SJSA1 (cell line): ENCODE measurements at places on chromosomes 3 and 15. TPM values are rescaled to one million over a fixed set of nuclear protein-coding genes. Genes with fewer than 3 reads are reported as not detected.

DNA sequence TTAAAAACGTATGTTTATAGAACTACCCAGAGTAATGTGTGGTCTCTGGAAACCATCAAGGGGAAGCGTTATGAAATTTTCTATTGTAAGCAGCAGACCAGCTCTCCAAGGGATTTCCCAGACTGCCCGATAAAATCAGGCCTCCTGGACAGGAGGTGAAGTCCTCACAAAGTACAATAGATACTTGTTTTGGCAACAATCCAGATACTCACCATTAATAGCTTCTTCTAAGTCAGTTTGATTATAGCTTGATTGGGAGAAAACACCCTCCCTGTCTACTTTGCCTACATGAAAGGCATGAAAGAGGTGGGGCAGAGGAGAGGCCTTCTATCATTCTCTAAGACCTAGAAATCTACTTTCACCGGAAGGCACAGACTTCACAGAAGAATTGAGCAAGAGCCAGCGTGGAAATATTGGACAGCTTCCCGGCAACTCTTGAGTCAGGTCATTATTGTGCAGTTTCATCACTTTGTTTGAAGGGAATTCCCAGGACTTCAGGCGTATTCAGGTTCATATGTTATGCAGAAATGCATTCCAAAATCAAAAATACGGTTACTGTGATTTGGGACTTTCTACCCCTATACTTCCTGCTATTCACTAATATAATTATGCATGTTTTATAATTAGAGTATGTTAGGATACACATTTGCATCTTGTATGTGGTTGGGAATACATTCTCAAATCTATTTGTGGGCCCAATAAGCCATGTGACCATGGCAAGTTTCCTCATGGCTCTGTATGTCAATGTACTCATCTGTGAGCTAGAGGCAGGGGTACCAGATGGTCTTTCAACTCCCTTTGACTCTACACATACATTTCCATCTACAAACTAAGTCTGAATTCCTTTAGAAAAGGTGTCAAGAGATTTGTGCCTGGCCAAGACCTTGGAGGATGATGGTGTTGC lies 103.5 kb downstream of the CD47 start:
- H3K27me3 ChIP-seq: no peaks in the 10 kb centered on the region
- H3K4me3 ChIP-seq: no peak overlapping the region
- H3K27ac ChIP-seq: peak overlapping the region; percentile 75
- peak; percentile 66 for DNase-seq

GOLGA8T gene
- total RNA-seq: 0.32 TPM in 1 of 2 replicates, not detected in the other

DNA sequence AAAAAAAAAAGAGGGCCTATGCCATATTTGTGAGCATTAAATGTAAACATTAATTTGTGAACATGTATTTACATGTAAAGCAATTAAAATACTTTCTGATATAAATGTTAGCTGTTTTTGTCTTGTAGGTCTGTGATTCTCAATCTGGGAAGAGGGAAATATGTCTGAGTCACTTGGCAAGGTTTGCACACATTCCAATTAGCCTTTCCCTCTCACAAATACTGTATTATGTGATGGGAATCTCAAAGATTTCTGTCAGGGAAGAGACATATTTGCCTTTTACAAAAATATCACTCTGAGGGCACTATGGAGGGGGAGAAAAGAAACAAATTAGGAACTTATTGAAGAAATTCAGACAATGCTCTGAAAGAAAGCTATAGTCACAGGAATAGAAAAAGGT lies 483.6 kb downstream of the GBE1 start:
- no peak for DNase-seq
- H3K36me3 ChIP-seq: no peaks in the 10 kb centered on the region
- no peak overlapping the region for H3K4me3 ChIP-seq
- H3K27ac ChIP-seq: no peak overlapping the region
- no peaks in the 10 kb centered on the region for H3K4me1 ChIP-seq

ADAMTSL3 gene
- total RNA-seq: 1.7 and 2.6 TPM in 2 replicates

NR2E3 gene
- total RNA-seq: not detected in 2 replicates

DNA sequence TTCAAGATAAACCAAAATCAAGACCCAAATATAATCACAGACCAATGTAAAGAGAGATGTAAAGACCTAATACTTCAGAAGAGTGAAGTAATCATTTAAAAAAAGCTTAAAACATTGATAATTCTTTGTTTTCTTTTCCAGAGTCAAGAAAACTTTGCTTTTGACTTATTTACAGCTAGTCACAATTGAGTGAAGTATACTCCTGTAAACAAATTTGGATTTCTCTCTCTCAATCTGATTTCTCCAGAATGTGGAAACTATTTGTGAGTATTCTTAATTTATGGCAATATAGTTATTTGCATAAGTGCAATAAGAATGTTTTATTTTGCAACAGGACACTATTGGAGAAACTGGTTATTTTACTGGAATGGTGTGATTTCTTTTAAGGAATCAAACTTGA lies 43.7 kb upstream of the ZBTB20 start:
- no peak overlapping the region for H3K27ac ChIP-seq
- H3K36me3 ChIP-seq: no peaks in the 10 kb centered on the region
- no peak for DNase-seq

PAQR9 gene
- not detected in 2 replicates for total RNA-seq

ACTC1 gene
- total RNA-seq: 1.4 and 5.8 TPM in 2 replicates
